Fibroblast of upper back skin (primary cell): ENCODE measurements at places on chromosomes 13 and 19.

DNA sequence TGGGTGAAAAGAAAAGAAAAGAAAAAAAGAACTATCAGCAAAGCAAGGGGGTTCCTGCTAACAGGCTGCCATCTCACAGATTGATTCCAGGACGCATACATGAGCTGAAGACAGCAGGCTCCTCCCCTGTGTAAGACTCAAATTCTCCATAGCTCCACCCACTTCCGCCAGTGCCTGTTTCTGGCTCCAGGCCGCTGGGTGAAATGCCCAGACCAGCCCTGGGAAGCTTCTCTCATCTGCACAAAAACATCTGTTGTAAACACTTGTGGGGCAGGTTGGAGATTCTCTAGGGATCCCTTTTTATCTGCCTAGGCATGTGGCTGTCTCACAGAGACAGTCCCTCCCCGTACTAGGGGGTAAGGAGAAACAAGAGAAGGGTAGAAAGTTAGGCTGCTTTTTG lies 1054.4 kb upstream of the SPRY2 start:
- no peak for DNase-seq

DNA sequence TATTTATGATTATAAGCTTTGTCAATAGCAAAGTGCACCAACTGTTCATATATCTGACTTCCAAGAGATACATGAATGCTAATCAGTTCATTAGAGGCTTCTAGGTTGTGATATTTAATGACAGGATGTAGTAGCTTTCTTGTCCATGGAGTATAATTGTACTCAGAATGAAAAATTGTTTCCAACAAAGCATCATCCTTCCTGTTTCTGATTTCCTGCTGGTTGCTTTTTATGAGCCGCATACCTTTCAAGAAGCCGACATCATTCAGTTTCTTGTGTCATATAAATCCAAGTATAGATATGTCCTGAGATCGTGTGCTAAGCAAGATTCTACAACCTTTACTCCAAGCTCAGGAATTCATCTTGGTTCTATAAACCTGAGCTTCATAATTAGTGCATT lies 326.6 kb downstream of the DIAPH3 start:
- DNase-seq, result peak; percentile 10

DNA sequence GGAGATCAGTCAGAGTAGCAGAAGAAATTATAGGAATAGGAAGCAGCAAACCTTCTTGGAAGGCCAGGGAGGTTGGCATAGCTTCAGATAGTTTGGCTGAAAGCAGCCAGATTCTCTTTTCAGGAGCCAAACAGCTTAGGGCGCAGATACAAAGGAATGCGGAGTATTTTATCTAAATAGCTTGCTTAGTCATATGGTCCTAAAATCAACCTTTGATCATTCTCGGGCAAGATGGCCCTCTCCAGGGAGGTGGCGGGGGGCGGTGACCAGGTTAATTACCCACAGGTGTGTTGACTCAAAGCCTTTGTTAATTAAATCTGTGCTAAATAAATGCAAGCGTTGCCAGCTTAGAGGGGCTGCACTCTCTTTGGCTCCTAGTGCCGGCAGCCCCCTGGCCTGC lies 12.5 kb upstream of the NCR1 start:
- DNase-seq, result no peak

- DNase-seq, result no peak
Observed at GRCh38 chr13:50810998-50811397, 32.5 kb downstream of the DLEU7 start.

- no peak for DNase-seq
Observed at GRCh38 chr13:112781881-112782361, 92.1 kb downstream of the ATP11A start.

DNA sequence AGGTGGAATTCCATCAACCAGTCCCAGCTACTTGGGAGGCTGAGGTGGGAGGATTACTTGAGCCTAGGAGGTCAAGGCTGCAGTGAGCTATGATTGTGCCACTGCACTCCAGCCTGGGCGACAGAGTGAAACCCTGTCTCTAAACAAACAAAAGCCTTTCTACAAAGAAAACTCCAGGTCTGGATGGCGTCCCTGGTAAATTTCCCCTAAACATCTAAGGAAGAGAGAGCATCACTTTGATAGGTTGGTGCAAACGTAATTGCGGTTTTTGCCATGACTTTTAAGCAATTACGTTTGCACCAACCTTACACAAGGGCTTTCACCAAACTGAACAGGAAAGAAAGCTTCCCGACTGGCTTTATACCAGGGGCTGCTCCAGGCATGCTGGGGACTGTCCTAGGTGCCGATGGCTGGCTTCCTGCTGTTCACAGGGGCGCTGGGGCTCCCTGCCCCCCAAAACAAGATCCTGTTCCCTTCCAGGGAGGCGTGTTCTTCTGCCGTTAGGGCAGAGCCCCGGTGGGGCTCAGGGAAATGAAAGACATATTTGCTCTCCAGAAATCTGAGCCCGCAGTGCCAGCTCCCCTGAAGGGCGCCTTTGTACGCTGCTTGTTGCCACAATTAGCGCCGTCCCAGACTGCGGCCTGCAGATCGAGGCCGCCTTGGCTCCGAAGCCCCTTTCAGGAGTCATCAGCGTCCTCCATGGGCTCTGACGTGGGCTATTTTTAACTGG lies 38.7 kb upstream of the KLF2 start:
- no peak for DNase-seq

GRCh38 chr13:42328672-42329071 lies 56.7 kb downstream of the AKAP11 start:
- DNase-seq, result no peak
